Fibroblast of villous mesenchyme (primary cell): ENCODE measurements at places on chromosomes 3 and 15.

DNA sequence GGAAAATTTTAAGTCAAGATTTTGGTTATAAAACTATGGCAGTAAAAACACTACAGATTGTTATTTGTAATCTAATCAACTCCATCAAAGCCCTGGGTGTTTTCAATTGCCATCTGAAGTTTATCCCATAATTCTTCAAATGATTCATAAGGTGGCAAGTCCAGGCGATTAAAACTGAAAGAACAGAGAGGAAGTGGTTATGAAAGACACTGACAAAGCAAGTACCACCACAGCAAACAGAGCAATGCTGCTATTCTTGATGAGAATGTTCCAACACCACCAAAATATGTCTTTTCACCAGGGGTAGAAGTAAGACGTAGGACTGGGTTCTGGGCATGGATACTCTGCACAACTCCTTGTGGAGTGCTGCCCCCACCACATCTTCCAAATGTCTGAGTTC, 86.9 kb upstream of the PRTG start:
- DNase-seq: peak; percentile 8

DNA sequence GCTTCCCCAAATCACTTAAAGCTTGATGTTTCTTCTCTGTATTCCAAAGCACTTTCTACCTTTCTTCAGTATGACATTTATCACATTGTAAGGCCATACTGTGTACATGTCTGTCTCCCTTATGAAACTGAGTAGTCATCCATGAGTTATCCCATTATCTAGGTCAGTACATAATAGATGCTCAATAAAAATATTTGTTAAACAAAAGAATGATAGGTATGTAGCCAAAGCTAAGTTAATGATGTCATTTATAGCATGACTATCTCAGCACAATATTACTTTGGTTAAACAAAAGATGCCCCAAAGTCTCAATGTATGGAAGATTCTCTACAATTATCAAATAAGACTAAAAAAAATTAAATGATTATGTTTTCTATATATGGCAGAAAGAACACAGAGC, 3.1 kb upstream of the TMCO5A start:
- DNase-seq: no peak

DNA sequence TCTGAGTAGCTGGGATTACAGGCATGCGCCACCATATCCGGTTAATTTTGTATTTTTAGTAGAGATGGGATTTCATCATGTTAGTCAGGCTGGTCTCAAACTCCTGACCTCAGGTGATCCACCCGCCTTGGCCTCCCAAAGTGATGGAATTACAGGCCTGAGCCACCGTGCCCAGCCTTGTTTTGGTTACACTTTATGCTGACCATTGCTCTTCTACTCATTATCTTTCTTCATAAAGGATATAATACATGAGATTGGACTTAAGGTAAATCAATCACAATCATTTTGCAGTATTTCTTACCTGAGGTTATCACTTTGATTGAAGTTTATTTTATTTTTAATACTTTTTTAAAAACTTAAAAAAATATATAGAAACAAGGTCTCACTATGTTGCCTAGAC, 2.2 kb upstream of the LEO1 start:
- DNase-seq: no peak

DNA sequence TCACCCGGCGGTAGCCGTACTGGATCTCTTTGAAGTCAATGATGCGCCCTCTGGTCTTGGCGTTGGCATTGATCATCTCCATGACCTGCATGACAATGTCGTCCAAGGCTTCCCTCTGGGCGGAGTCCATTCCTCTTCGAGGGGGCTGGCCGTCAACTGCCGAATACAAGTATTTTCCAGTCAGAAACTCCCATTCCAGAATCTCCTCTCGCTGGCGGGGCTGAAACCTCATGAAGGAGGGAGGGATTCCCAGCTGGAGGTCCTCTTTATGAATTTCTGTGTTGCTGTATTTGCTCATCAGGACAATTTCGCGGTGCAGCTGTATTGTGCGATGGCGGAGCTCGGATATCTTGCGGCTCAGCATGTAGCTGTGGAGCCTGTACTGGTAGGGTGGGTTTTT, 73.4 kb downstream of the CHSY1 start:
- no peak for DNase-seq

DNA sequence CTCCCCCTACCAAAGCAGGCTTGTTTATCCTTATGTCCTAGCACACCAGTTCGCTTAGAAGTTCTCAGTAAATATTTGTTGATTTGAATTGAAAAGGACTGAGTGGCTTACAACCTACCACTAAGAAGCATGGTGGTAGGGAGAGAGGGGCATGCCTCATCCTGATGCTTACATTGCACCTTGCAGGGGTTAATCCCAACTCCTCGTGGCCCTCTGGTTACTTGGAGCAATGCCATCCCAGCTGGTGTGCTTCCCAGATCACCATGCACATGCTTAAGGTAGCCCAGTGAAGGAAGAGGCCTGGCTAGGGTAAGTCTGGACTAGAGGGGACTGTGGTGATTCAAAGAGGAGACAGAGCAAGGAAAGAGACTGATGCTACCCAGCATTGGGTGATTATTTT, 253.3 kb downstream of the CLSTN2 start:
- DNase-seq: no peak

DNA sequence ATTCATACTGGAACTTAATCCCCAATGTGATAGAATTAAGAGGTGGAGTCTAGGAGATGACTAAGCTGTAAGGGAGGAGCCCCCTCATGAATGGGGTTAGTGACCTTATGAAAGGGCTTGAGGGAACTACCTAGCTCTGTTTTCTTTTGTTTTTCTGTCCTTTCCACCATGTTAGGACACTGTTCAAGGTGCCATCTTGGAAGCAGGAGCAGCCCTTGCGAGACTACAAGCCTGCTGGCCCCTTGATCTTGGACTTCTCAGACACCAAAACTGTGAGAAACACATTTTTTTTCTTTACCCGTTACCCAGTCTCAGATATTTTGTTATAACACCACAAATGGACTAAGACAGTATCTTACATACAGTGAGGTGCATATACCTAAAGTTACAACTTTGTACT, 26.5 kb downstream of the GOLGA6A start:
- no peak for DNase-seq

DNA sequence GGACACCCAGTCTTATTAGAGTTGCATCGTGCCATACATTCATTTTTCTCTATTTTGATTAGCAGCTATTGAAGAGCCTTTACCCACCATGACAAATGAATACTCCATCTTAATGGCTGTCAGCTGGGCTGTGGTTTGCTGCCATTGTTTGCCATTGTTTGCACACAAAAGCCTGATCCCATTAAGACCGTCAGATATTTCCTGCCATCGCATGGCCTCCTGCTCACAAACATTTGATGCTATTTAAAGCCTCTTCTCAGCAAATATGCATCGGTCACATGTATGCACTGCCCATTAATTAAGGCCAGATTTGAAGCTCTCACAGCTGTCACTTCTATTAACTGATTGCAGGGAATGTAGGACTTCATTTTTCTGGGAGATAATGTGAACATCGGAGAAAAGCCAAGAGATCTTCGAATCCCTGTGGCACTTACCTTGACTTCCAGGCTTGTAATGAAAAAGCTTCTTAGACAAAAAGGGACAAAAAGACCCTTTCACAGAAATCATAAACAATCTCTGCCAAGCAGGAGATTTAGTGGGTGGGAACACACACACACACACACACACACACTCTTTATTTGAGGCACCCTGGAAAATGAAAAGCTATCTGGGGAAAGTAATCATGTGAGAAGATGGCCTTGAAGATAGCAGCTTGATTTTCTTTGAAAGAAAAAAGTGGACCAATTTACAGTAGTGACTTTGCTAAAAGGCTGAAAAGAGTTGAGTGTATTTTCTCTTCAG, 175.4 kb upstream of the NR2E3 start:
- DNase-seq: peak; percentile 23

DNA sequence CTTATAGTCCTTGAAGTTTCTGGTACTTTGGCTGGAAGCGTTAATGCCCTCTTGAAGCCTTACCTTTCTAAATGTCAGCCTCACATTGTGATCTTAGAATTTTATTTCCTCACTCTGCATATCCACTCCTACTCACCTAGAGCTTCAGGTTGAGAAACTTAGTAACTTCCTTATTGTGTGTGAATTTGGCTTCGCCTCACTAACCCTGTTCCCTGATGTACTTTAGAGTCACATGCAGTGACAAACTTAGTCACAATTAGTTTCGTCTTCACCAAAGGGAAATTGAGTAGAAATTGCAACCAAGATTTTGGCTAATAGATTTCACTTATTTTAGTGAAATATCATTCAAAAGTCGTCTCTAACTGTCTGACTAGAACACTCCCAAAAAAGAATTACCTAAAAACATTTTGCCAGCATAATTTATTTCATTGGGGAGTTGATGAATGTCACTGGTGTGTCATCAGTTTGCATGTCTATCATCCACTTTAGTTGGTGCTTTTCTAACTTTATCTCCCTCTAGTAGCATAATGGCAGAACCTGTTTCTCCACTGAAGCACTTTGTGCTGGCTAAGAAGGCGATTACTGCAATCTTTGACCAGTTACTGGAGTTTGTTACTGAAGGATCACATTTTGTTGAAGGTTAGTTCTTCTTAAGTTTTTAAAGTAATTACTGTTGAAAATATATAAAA, 960 bp downstream of the MFN1 start:
- DNase-seq: no peak

GRCh38 chr3:38837358-38837757, 21.3 kb upstream of the SCN10A start:
- DNase-seq: no peak

- DNase-seq: no peak
Measured at GRCh38 chr3:63611382-63611781, 41.1 kb upstream of the SNTN start.

DNA sequence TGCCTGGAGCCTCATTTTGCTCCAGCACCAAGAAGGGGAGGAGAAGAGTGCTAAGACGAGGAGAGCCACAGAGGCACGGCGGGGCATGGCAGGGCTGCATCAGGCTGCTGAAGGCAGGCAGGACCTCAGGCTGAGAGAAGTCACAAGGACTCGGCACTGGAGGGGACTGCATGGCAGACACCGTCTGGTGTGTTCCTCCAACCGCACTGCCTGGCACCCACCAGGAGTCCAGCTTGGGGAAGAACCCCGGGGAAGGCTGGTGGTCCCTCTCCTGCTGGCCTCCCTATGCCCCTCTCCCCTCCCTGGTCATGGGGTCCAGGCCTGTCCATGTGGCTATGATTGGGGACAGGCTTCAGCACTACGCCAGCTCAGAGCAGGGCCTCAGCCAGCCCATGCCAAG, 153.2 kb upstream of the MEF2A start:
- no peak for DNase-seq

GRCh38 chr15:63283126-63283525, 5.7 kb downstream of the APH1B start:
- DNase-seq: no peak

- no peak for DNase-seq
Measured at GRCh38 chr3:126125341-126125740, 41.4 kb upstream of the SLC41A3 start.

- DNase-seq: peak; percentile 97
Measured at GRCh38 chr15:101148881-101149664, 102.8 kb downstream of the CHSY1 start.

- DNase-seq: no peak
Measured at GRCh38 chr3:47836986-47837385, 34.0 kb downstream of the DHX30 start.

GRCh38 chr3:173395412-173396181, 1.9 kb upstream of the NLGN1 start:
- DNase-seq: peak; percentile 67

GRCh38 chr3:72485641-72486040, 362.6 kb downstream of the SHQ1 start:
- no peak for DNase-seq

GRCh38 chr3:49845694-49846093, 10.7 kb downstream of the TRAIP start:
- no peak for DNase-seq

DNA sequence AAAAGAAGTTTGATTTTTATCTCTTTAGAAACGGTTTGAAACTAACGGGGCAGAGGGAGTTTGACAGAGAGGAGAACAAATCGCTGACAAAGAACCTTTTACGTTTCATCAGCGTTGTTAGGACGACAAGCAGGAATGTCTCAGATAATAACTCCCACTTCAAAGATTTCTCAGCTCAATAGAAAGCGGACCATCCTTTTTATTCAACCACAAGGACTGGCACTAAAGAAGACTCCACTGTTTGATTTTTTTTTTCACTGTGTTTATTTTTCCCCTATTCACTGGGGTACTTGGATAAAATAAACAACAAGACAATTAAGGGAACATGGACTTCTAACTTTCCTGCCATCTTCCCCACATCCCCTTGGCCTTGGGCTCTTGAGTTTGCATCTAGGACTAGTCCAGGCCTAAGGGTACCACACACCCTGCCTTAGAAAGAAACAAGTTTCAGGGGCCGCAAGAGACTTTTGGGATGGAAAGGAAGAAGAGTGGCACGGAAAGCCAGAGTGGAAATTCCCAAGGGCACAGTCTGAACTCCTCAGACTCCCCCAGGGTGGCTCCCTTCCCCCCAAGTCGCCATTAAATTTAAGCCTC, 19.0 kb downstream of the ZIC4 start:
- DNase-seq: no peak

DNA sequence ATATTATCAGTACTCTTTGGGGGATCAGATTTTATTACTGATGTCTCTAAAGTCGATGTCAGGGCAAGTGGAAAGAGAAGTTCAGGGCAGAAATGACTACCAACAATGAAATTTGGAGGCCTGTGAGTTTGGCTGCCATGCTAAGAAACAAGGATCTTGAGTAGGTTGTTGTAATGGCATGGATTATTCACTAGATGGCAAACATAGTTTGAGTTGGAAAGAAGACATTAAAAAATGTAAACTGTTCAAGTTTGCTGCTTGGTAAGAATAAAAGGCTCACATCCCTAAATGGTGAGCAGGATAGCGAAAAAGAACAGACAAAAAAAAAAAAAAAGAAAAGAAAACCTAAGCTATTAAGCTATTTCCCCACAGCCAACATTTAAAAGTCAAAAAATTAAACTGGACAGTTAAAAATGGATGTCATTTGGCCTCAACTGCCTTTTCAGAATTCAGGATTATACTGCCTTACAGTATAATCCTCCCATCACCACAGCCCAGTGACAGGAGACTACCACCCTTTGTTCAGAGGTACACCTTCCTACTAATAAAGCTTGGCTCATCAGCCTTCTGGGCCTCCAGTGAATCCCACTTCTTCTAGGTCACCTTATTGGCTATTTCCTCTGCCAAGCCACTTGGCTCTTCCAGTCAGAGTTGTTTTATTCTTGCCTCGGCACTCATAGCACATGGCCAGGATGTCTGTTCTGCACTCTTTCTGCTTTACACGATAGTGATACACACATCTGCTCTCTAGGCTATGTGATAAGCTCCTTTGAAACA, 163.7 kb downstream of the PLD1 start:
- DNase-seq: peak; percentile 75

DNA sequence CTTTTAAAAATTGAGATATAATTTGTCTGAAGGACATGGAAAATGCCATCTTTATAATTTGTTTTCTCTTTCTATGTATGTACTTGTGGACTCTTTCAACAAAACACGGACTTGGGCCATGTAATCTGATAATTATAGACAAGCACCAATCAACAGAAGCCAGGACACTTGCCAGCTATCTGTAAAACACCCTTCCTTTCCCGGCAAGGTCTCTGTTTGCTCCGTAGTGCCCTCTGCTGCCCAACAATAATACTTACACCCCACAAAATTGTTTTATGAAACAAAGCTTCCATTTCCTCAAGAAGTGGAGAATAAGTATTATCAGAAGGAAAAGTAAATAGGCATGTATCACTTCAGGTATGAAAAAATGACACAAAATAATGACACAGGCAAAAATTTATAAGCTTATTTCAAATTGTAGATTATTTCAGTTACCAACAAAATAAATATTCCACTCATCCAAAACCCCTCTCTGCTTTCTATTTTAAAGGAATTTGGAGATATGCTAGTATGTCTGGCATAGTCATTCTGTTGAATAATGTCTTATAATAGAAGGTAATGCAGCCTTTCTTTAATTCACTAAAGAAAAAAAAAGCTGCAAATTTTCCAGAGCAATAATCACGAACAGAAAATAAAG, 32.8 kb downstream of the MYH15 start:
- peak; percentile 66 for DNase-seq
